Endothelial cell of umbilical vein (primary cell): ENCODE measurements at places on chromosomes 12 and 14. TPM values are rescaled to one million over a fixed set of nuclear protein-coding genes. Genes with fewer than 3 reads are reported as not detected.
A peak's percentile ranks its signal among the peaks of the same experiment; 100 is the strongest.

DDIT3 gene
- 9.8 and 13.7 TPM in 2 replicates for total RNA-seq

CFAP251 gene
- total RNA-seq, result 4.0 and 6.0 TPM in 2 replicates

COX8C gene
- not detected in 2 replicates for total RNA-seq

RIMKLB gene
- total RNA-seq, result 64.3 and 92.6 TPM in 2 replicates

EIF2S3B gene
- total RNA-seq, result 0.44 and 0.55 TPM in 2 replicates

TSHR gene
- not detected in 2 replicates for total RNA-seq

AMIGO2 gene
- 7.5 and 8.7 TPM in 2 replicates for total RNA-seq

- peaks cover 9% of the 10 kb centered on the region for H3K27me3 ChIP-seq
- peaks cover 15% of the 10 kb centered on the region for H3K4me1 ChIP-seq
- H3K27ac ChIP-seq, result no peak overlapping the region
- DNase-seq, result no peak
- no peaks in the 10 kb centered on the region for H3K36me3 ChIP-seq
Measured at GRCh38 chr14:64536488-64537245, 3.9 kb upstream of the HSPA2 start.

DNA sequence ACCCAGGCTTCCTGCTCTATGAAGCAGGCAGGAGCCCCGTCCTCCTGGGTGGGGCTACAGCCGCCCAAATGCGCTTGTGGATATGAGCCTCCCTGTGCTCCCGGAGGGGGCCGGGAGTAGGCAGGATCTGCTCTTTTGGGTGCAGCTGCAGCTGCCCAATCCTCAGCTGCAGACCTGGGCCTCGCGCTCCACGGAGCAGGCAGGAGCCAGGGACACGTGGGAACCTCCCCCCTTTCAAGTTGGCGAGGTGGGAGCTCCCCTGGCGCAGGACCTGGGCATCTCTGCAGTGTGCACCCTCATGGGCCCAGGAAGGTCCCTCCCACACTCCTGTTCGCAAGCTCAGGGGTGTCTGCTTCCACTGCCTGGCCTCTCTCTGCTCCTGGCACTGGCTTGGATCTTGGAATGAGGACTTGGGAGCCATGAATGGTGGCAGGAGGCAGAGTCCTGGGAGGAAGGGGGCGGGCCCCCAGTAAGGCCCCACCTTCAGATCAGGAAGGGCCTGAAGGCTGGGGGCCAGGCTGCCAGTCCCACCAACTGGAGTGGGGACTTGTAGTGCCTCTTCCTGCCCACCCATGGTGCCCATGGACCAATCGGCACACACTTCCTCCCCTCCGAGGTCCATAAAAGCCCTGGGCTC is 61.3 kb downstream of the KLRG1 start:
- H3K27ac ChIP-seq, result no peak overlapping the region
- H3K4me1 ChIP-seq, result no peaks in the 10 kb centered on the region
- H3K4me3 ChIP-seq, result no peak overlapping the region
- no peaks in the 10 kb centered on the region for H3K36me3 ChIP-seq

- peaks cover 4% of the 10 kb centered on the region for H3K4me1 ChIP-seq
- no peaks in the 10 kb centered on the region for H3K36me3 ChIP-seq
- DNase-seq, result no peak
- H3K4me3 ChIP-seq, result peak overlapping the region; percentile 76
- no peak overlapping the region for H3K27ac ChIP-seq
- no peaks in the 10 kb centered on the region for H3K27me3 ChIP-seq
Measured at GRCh38 chr12:71685312-71685906, 473 bp upstream of the TMEM19 start.

DNA sequence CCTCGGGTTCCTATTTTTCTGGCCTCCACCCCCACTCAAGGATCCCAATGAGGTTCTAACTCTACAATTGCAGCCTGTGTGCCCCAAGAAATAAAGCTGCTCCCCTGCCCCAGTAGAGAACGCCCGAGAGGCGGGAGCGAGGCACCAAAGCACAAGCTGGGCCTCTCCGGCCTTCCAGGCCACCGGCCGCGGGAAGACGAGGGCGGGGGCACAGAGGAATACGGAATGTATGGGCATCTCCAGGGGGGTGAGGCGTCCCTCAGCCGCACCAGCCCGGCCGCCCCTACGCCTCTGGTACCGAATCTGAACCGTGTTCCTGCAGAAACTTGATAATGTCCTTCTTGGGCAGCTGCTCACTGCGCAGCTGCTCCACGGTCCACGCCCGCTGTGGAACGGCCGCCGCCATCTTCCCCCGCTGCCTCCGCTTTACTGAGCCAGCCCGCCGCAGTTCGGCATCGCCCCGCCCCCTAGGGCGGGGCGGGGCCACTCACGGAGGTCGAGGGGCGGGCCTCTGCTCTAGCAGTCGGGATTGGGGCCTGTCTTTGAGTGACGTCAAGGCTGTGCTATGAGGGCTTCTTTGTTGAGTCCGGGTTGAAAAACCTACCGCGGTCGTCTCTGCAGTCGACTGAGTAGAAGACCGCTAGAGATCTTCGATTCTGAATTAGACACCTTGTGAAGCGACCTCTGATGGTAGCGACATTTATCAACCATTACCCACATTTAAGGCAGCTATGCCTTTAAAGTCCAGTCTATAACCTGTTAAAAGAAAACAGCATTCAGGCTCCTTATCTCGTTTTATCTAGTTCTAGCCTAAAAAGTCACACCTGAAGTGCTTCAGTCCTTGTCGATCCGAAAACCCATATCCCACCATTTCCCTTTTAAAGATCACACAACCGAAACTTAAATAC is at the start of gene FKBP3:
FKBP3 (minus strand) TSS at position 431 of the 908 bp plus-strand sequence; CDS start at position 406, 25 bp downstream.
- peaks cover 20% of the 10 kb centered on the region for H3K4me1 ChIP-seq
- H3K27ac ChIP-seq, result peak within 1 kb of the TSS; percentile 61
- no peaks in the 10 kb centered on the region for H3K27me3 ChIP-seq
- no peaks in the 10 kb centered on the region for H3K36me3 ChIP-seq
- H3K4me3 ChIP-seq, result peak within 1 kb of the TSS; percentile 90

- H3K4me1 ChIP-seq, result no peaks in the 10 kb centered on the region
- no peaks in the 10 kb centered on the region for H3K27me3 ChIP-seq
- no peak overlapping the region for H3K27ac ChIP-seq
- H3K36me3 ChIP-seq, result no peaks in the 10 kb centered on the region
- no peak for DNase-seq
Measured at GRCh38 chr14:39555749-39556148, 123.5 kb upstream of the FBXO33 start.

GRCh38 chr12:58163021-58163420 is 221.7 kb downstream of the ATP23 start:
- H3K4me3 ChIP-seq, result no peak overlapping the region
- H3K4me1 ChIP-seq, result no peaks in the 10 kb centered on the region
- no peak overlapping the region for H3K27ac ChIP-seq
- no peak for DNase-seq

DNA sequence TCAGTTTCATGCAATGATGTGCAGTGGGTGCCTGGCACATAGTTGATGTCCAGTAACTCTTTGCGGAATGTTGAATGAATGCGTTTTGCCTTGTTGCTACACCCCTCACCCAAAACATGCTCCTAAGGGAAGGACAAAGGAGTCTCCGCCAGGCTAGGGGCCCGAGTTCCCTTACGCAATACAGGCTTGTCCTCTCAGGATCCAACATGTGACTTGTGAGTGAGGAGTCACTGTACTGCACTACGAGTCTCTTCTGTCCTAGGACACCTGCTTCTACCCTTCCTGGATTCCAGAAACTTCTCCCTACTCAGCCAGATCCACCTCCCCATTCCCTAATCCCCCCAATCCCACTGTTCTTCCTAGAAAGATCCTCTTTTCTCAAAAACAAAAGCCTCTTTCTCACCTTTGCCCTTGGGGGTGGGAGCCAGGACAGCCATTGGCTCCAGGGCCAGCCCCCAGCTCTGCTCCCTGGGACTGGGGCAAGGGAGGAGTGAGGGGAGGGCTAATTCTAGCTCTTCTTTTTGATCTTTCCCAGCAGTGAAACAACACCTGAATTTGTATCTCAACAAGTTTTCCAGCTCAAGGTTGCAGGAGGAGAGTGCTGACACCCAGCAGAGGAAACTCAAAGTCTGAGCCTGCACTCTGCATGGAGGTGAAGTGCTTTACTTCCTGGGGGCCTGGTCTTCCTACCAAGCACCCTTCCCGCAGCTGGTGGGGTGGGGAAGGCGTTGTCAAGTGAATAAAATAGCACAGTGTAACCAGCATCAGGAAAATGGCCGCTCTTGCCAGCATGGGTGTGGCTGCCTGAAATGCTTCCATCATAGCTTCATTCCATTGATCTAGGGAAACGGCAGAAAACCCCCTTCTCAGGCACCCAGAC is 3.4 kb upstream of the OTUB2 start:
- no peak overlapping the region for H3K27ac ChIP-seq
- no peaks in the 10 kb centered on the region for H3K27me3 ChIP-seq
- peaks cover 2% of the 10 kb centered on the region for H3K4me1 ChIP-seq
- H3K4me3 ChIP-seq, result no peak overlapping the region
- no peaks in the 10 kb centered on the region for H3K36me3 ChIP-seq
- DNase-seq, result no peak

DNA sequence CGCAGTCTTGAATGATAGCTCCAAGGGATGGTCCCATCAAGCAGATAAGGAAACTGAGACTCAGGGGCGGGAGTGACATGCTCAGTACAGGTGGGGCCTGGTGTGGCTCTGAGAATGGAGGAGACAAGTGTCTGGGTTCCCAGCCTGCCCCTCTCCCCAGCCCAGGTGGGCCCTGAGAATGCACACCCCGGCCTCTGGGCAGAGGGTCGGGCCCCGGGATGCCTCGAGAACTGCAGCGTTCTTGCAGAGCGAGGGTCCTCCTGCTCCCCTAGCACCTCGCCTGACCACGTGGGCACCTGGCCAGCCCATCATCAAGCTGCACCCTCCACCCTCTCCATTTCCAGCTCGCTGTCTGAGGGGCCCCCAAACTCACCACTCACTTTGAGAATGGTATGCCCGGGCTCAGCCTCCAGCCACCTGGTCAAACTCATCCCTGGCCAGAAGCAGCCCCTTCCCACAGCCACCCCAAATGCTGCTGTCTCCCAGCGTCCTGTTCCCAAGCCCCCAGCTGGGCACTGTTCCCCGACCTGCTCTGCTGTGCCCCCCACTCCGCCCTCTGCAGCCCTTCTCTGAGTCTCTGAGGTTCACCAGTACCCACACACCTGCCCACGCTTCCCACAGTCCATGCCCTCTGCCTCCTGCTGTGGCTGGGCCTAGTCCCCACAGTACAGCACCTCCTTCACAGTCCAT is 44.3 kb downstream of the CYP46A1 start:
- no peak for DNase-seq
- H3K36me3 ChIP-seq, result no peaks in the 10 kb centered on the region
- no peaks in the 10 kb centered on the region for H3K27me3 ChIP-seq

DNA sequence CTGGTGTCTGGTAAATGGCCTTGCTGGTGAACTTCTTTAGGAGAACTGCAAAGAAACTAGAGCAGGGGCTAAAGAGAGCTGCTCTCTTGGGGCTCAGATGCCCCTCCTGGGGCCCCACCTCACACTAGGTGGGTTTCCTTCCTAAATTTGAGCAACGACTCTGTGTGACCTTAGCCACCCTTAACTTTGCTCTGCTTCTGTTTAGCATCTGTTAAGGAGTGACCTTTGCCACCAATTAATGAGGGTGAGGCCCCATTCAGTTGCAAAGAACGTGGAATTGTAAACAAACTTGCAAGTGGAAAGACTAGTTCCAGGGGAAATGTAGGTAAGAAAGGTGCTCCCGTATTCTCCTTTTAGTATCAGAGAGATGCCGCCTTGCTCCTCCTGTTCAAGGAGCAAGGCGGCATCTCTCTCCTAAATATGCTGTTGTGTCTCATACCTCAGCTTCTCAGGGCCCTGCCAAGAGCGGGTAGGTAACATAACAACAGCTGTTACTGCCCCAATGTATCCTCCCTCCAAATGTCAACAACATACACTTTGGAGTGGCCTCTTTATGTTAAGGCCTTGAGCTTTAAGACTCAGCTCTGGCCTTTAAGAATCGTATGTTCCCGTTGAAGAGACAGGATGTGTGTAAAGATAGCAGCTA is 77.6 kb upstream of the FUT8 start:
- H3K36me3 ChIP-seq, result no peaks in the 10 kb centered on the region
- no peak overlapping the region for H3K4me3 ChIP-seq
- peaks cover 11% of the 10 kb centered on the region for H3K4me1 ChIP-seq
- no peaks in the 10 kb centered on the region for H3K27me3 ChIP-seq

GRCh38 chr14:24399999-24400718 is 1.4 kb downstream of the NYNRIN start:
- H3K27ac ChIP-seq, result no peak overlapping the region
- peak overlapping the region; percentile 78 for H3K4me3 ChIP-seq
- no peaks in the 10 kb centered on the region for H3K36me3 ChIP-seq
- H3K27me3 ChIP-seq, result no peaks in the 10 kb centered on the region
- H3K4me1 ChIP-seq, result peaks cover 32% of the 10 kb centered on the region

DNA sequence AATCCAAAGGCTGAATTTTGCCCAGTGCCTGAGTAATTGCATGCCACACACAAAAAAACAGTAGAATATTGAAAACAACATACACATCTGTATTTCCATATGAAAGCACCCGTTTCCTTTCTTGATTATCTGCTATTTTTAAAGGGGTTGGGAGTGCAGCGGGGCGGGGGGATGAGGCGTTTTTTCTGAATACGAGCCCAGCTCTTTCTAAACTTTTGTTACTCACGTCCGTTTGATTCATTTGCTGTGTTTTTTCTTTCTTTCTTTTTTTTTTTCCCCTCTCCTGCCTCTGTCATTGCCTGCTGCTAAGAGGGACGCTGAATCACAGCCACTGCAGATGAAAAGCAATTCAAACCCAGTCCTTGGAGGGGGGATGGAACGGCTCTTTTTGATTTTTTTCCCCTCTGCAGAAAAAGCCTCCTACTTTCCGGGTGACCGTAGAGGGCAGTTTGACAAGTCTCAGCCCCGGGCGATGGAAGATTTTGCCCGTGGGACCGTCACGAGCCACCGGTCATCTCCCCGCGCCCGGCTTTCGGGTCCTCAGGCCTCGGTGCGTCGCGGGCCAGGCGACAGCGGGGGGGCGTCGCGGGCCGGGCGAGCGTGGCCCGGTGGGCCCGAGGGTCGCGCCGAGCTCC is 572 bp upstream of the RASSF8 start:
- DNase-seq, result peak; percentile 93
- no peaks in the 10 kb centered on the region for H3K27me3 ChIP-seq
- H3K36me3 ChIP-seq, result no peaks in the 10 kb centered on the region
- H3K4me3 ChIP-seq, result peak overlapping the region; percentile 28
- H3K27ac ChIP-seq, result peak overlapping the region; percentile 95

- H3K4me3 ChIP-seq, result no peak overlapping the region
- DNase-seq, result peak; percentile 83
- peaks cover 4% of the 10 kb centered on the region for H3K4me1 ChIP-seq
- no peaks in the 10 kb centered on the region for H3K36me3 ChIP-seq
- H3K27me3 ChIP-seq, result no peaks in the 10 kb centered on the region
Measured at GRCh38 chr14:22088614-22089342, 415.2 kb upstream of the OR4E1 start.

GRCh38 chr12:61525331-61525730 is 734.9 kb upstream of the USP15 start:
- DNase-seq, result no peak
- H3K27me3 ChIP-seq, result no peaks in the 10 kb centered on the region
- H3K27ac ChIP-seq, result no peak overlapping the region
- no peaks in the 10 kb centered on the region for H3K36me3 ChIP-seq
- H3K4me3 ChIP-seq, result no peak overlapping the region
